ENCODE measurements at places on chromosomes 4 and X.
A peak's percentile ranks its signal among the peaks of the same experiment; 100 is the strongest.

GRCh38 chr4:15294832-15295231 lies 133.0 kb upstream of the C1QTNF7 start:
- DNase-seq, result no peak

GRCh38 chr4:89952458-89952857 lies 57.8 kb downstream of the MMRN1 start:
- DNase-seq, result no peak

DNA sequence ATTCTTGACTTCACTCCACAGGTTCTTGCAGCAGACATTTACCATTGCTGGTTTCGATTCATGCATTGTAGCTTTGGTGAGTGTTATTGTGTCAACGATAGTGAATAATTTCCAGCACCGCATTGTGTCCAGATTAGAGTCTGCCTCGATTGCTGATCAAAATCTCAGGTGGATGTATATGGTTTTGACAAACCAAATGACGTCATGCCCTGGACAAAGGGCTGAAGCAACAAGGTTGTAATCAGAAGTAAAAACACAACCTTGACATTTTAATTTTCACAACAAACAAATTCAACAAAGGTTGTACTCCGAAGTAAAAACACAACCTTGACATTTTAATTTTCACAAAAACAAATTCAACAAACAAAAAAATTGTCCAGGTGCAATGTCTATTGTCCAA lies 81.1 kb upstream of the WWC2 start:
- no peak for DNase-seq

GRCh38 chr4:22676063-22676462 lies 16.7 kb upstream of the GBA3 start:
- DNase-seq, result no peak

DNA sequence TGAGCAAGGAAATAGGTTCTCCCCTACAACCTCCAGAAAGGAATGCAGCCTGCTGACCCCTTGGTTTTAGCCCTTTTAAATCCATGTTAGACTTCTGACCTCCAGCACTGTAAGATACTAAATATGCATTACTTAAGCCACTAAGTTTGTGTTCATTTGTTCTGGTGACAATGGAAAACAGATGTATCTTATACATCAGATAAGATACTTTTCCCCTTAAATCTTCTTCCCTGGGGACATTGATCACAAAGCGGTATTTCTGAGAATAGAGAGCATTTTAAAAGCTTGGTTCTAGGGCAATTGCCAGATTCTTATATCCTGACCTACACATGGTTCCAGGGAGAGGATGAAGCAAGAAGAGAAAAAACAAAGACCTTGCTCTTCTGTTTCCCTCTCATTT lies 6.5 kb upstream of the TMEM184C start:
- no peak for DNase-seq

GRCh38 chr4:145956288-145956890 lies 17.8 kb upstream of the ZNF827 start:
- no peak for DNase-seq

GRCh38 chr4:6059375-6059805 lies 41.2 kb upstream of the C4orf50 start:
- no peak for DNase-seq

DNA sequence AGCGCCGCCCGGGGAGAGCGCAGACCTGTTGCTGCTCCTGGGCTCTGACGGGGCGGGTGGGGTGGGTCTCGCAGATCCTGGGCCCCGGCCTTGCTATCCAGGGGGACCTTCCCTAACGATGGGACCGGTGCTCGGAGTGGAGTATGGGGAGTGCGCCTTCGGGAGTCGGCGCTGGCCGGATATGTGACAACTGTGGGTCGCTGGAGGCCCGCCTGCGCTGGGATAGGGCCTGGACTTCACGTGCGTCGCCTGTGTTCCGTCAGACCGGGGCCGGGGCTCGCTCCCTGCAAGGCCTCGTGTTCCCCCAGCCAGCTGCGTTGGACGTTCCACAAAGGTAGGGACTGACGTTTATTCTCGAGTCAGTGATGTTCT lies 1.3 kb downstream of the TBL1X start:
- peak; percentile 27 for DNase-seq

DNA sequence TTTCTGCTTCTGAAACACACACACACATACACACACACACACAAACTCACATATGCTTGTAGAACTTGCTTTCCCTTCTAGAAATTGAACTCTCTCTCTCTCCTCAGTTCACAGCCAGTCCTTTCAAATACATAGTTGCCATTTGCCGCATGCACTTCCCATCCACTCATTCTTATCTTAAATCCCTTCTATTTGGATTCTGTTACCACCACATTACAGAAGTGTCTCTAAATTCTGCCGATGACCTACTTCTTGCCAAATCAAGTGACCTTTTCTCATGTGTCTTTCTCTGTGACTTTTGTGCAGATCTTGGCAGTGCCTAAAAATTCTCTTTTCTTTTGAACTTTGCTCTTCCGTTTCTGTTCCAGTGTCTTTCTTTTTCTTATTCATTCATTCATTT lies 7.5 kb upstream of the MYOZ2 start:
- DNase-seq, result no peak
